Bronchus fibroblast of lung (primary cell): ENCODE measurements at places on chromosomes 3 and 15. TPM values are rescaled to one million over a fixed set of nuclear protein-coding genes. Genes with fewer than 3 reads are reported as not detected.

The UNC13C gene
- total RNA-seq: not detected in 2 replicates

The MESP2 gene
- total RNA-seq: 0.45 and 1.3 TPM in 2 replicates

The FSIP1 gene
- 0.15 and 0.17 TPM in 2 replicates for total RNA-seq

The MGLL gene
- total RNA-seq: 49.4 and 49.8 TPM in 2 replicates

The TRIM59 gene
- total RNA-seq: 36.7 and 39.2 TPM in 2 replicates

The TMIE gene
- total RNA-seq: not detected in 2 replicates

The MAGI1 gene
- total RNA-seq: 6.4 and 7.3 TPM in 2 replicates

The CHRM5 gene
- total RNA-seq: not detected in 2 replicates

The HACD2 gene
- total RNA-seq: 11.4 and 12.8 TPM in 2 replicates

The PIGX gene
- total RNA-seq: 19.3 and 26.6 TPM in 2 replicates

The CD200R1 gene
- not detected in 2 replicates for total RNA-seq

The ARNT2 gene
- 8.4 and 9.1 TPM in 2 replicates for total RNA-seq
